Hematopoietic multipotent progenitor cell treated with erythropoietin and hydrocortisone succinate and interleukin-3 and kit ligand, for 8 days (in vitro differentiated cells): ENCODE measurements at places on chromosomes 11 and 22.

GRCh38 chr11:8251616-8252295 lies 11.9 kb downstream of the LMO1 start:
- DNase-seq: no peak

GRCh38 chr11:103110391-103110790 lies 1.2 kb downstream of the DYNC2H1 start:
- DNase-seq: peak; percentile 15

- DNase-seq: no peak
Measured at GRCh38 chr11:28245131-28245530, 136.9 kb downstream of the METTL15 start.

DNA sequence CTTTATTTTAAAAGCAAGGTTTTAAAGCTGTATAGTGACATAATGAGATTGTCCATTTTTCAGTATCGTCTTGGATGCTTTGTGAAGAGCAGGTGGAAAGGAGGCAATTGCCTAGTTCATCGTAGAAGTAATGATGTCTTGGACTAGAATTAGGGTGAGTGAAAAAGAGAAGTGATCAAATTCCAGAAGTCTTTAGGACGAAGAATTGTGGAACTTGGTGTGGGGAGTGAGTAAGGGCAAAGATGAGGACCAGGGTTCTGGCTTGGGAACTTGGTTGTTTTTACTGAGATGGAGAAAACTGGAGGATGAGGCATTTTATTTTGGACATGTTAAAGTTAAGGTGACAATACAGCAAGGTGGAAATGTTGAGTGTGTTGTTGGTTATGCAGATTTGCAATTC lies 1.2 kb downstream of the ILK start:
- DNase-seq: no peak

GRCh38 chr11:86193297-86194095 lies 51.1 kb upstream of the EED start:
- peak; percentile 95 for DNase-seq

DNA sequence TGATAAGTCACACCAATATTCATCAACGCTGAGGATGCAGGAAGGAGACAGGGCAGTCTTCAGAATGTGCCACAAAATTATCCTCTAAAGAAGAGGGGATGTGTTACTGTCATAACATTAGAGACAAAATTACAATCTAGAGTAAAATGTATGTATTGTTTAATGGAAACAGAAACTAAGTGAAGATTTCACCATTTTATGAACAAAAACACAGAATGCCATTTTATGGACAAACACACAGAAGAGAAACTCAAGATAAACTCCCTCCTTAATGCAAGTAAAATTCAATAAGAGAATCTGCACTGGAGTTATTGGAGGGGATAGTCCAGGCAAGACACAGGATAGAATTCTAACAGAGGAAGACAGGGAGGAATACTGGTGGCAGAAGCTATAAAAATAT lies 62.8 kb downstream of the LARGE2 start:
- no peak for DNase-seq

DNA sequence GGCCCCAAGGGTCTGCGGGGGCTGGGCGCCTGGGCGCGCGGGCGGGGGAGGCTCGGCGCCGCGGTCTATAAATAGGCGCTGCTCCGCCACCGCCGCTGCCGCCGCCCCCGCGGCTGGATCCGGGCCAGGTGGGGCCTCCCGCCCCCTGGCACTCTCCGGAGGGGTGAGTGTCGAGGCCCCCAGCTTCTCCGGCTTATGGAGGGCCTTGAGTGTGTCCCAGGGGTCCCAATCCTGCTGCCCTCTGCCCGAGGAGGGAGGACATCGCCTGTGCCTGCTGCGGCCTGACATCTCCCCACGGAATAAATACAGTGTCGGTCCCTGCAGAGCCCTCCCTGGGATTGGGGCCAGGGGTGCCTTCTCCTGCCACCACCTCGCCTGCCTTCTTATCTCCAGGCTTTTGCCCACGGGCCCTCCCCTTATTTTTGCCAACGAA lies 4.3 kb upstream of the GP1BB start:
- DNase-seq: no peak

DNA sequence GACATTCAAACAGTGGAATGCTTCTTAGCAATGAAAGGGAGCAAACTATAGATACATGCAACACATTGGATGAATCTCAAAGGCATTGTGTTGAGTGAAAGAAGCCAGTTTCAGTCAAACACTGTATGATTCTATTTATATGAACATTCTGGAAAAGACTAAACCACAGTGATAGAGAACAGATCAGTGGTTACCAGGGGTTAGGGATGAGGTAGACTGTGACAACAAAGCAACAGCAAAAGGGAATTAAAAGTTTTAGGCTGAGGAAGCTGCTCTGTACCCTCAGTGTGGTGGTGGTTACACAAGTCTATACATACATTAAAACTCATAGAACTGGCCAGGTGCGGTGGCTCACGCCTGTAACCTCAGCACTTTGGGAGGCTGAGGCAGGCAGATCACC lies 23.0 kb downstream of the FDX1 start:
- no peak for DNase-seq

GRCh38 chr11:76159983-76160661 lies 46.2 kb downstream of the WNT11 start:
- no peak for DNase-seq

- no peak for DNase-seq
Measured at GRCh38 chr11:80505771-80506170, 1064.9 kb upstream of the TENM4 start.

GRCh38 chr11:95435628-95436353 lies 204.8 kb upstream of the SESN3 start:
- no peak for DNase-seq

DNA sequence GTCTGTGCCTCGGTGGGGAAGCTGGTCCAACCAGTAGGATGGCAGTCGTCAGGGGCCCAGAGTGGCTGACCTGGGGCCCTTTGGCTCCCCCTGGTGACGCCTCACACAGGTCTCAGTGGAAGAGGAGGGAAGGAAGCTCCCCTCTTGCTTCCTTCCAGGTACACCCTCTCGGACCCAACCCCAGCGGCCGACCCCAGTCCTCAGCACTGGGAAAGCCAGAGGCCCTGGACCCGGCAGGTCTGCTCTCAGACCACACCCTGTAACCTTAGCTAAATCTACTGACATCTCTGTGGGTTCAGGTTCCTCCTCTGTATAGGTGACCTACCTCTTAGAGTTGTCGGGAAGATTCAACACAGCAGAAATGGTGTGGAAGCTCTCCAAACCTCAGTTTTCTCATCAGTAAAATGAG lies 3.4 kb upstream of the SCUBE1 start:
- peak; percentile 61 for DNase-seq

- DNase-seq: no peak
Measured at GRCh38 chr11:127919206-127920000, 668.0 kb downstream of the ETS1 start.

GRCh38 chr11:97687111-97687510 lies 1297.3 kb downstream of the JRKL start:
- DNase-seq: no peak

DNA sequence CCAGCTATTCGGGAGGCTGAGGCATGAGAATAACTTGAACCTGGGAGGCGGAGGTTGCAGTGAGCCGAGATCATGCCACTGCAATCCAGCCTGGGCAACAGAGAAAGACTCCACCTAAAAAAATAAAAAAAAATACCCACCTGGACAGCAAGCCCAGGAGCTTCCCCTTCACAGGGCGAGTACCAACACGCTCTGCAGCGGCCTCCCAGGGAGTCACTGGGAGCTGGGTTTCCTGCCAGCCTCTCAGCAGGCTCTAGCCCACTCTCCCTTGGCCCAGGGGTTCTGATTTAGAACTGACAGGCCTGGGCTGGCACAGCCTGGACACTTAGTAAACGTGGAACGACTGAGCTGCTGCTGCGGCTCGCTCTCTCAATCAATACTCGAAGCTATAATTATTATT lies 2.0 kb upstream of the CABP7 start:
- DNase-seq: no peak

- no peak for DNase-seq
Measured at GRCh38 chr11:44630511-44631210, 65.2 kb downstream of the CD82 start.

DNA sequence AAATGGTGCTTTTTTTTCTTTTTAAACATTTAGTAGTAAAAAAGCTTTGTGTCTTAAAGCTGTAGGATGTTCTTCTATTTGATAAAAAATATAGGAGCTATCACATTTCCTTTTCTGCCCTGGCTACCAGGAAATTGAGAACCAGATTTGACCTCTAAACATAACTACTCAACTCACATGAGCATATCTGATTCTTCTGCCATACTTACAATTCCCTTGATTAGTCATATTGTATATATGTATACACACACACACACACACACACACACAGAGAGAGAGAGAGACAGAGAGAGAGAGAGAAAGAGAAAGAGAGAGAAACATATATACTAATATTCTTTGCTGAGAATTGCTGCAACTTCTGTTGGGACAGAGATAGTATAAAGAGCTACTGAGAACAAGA lies 23.0 kb upstream of the GDPD4 start:
- DNase-seq: no peak

DNA sequence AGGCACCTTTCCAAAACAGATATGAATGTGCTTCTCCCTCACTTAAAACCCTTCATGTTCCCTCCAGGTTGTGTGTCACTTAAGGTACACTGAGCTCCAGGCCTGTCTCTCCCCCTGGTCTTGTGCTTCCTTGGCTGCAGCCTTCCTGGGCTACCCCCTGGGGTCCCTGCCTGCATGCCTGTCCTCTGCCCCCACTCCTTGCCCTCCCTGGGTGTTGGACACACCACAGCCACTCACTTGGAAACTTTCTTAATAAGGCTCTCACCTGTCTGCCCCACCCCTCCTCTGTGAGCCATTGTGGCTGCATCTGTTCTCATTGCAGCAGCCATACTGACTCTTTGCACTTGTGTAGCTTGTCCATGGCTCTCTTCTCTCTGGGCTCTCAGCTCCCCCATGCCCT lies 60.6 kb downstream of the CABIN1 start:
- no peak for DNase-seq

- peak; percentile 86 for DNase-seq
Measured at GRCh38 chr11:13826505-13827278, 135.8 kb upstream of the SPON1 start.

DNA sequence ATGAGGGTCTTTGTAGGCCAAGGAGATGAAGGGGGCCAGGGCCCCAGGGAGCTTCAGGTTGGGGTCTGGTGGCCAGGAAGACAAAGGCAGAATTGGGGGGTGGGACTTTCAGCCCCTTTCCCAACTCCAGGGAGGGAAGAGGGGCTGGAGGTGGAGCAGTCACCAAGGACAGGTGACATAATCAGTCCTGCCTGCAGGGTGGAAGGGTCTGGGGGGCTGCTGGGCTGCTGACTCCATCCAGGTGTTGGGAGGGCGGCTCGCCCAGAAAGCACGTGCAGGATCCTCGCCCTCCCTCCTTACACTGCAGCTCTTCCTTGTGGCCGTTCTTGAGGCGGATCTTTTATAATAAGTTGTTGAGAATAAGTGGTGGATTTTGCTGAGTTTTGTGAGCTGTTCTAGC lies 1491.1 kb downstream of the TBC1D22A start:
- no peak for DNase-seq

- no peak for DNase-seq
Measured at GRCh38 chr11:44747316-44747715, 20.6 kb downstream of the TSPAN18 start.

- DNase-seq: no peak
Measured at GRCh38 chr11:118406599-118407166, 5.3 kb downstream of the ATP5MG start.

- no peak for DNase-seq
Measured at GRCh38 chr11:46916286-46917108, 1.9 kb downstream of the LRP4 start.

GRCh38 chr22:43176090-43176489 lies 10.8 kb downstream of the TTLL12 start:
- DNase-seq: no peak

GRCh38 chr22:25120093-25120561 lies 79.5 kb upstream of the CRYBB3 start:
- DNase-seq: no peak

DNA sequence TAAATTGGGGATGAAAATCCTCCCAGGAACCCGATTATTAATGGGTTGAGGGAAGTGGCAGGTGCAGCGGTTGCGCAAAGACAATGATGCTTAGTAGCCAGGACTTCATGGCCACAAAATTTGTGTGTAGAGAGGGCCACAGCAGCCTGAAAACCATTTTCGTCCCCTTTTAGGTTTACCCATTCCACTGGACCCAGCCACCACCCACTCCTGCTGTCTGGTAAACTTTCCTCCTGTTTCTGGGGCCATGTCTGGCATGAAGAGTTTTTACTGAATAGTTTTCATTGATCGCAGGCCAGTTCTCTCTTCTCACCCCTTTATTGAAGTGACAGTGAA lies 69.5 kb upstream of the SYT13 start:
- no peak for DNase-seq

DNA sequence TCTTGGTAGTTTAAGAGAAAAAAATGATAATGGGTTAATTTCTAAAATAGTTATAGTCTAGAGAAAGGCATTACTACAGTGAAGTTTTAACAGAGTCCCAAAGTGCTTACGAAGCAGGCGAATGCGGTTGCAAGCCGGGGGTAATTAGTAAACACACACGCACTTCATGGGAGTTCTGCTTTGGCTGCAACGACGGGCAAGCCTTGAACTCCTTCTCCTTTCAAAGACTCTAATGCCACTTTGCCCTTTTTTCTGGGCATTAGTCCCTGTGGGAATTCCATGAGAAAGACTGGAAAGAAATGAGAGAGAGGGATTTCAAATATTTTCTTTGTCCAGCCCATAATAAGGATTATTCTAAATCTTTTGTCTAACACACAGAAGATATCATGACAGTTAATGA lies 66.1 kb downstream of the TENM4 start:
- DNase-seq: no peak

DNA sequence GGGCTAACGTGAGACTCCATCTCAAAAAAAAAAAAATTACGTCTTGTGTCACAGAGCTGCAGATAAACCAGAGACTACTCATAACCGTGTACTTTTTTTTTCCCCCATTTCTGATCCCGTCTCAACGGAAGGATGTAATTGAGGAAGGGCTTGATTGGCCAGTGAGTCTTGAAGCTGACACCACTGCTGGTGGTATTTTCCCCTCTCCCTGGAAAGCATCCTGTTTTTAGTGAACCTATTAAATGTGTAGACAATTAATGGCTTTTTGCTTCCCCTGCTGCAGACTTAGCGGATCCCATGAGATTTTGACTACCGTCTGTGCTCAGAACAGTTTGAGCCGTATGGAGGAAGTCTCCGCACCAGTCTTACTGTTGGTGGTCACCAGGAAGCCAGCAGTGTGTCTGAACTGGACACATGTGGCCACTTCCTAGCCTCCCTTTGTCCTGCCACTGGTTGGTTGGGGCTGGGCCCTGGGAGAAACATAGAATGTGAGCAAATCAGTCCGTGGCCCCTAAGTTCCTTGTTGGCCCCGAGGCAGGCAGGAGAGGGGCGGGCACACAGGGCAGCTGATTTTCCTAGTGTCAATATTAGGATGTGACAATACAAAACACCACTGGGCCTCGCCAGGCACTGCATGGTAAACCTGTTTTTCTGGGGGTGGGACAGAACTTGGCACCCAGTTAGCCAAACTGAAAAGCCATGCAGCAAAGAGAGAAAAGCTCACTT lies 3.1 kb downstream of the BIK start:
- DNase-seq: no peak

GRCh38 chr11:3232956-3233355 lies 739 bp upstream of the MRGPRE start:
- no peak for DNase-seq

GRCh38 chr22:35821654-35822053 lies 104.0 kb downstream of the APOL5 start:
- no peak for DNase-seq
